Activated naive CD4-positive, alpha-beta T cell treated with anti-CD3 and anti-CD28 coated beads, Interleukin-2, amount 10 ng/mL, durations not matched to agents 7 days and 5 days (primary cell): ENCODE measurements at places on chromosomes 11 and 22.

DNA sequence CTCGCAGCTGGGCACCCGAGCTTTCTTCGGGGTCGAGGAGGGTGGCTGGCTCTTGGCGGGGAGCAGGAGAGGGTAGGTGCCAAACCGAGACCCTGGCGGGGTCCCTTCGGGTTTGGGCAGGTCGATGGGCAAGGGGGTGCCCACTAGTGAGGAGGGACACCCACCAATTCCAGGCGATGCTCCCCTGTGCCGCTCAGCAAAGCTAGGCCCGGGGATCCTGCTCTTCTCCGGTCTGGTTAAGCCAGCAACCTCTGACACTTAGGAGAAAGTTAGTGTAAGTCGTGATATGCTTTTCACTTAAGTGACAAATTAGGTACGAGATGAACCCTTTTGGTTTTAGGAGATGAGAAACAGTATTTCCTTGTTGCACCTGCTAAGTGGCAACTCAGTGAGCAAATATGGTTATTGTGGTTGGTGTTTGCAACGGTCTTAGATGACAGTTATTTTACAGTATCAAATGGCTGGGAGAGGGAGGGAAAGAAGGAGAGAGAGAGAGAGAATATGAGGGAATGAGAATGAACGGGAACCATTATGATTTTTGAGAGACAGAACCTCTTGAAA is 565 bp downstream of the NUCB2 start:
- DNase-seq: no peak

DNA sequence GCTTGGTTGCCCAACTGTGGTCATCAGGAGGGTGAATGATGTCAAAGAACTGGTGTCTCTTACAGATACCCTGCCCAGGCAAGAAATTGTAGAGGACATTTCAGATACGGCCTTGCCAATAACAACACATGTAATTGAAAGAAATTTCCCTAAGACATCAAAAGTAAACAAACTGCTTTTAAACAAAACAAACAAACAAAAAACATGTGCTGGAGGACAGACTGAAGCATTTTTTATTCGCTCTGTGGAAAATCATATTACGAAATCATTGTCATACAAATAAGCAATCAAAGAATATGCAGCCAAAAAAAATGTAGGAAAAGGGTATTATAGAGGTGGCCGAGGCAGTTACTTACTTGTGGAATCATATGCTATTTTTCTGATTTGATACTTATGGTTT is 52.1 kb upstream of the MYEOV start:
- no peak for DNase-seq

- no peak for DNase-seq
These were observed 16.2 kb downstream of the ARVCF start for GRCh38 chr22:20000246-20001081.

GRCh38 chr11:69912161-69912910 is 93.1 kb upstream of the FGF3 start:
- peak; percentile 5 for DNase-seq
